ENCODE measurements at places on chromosomes 12 and 14.
A peak's percentile ranks its signal among the peaks of the same experiment; 100 is the strongest.

GRCh38 chr12:80205960-80206359 is 106.6 kb downstream of the OTOGL start:
- DNase-seq: no peak

- DNase-seq: no peak
Observed at GRCh38 chr12:65885312-65885711, 61.0 kb downstream of the HMGA2 start.

DNA sequence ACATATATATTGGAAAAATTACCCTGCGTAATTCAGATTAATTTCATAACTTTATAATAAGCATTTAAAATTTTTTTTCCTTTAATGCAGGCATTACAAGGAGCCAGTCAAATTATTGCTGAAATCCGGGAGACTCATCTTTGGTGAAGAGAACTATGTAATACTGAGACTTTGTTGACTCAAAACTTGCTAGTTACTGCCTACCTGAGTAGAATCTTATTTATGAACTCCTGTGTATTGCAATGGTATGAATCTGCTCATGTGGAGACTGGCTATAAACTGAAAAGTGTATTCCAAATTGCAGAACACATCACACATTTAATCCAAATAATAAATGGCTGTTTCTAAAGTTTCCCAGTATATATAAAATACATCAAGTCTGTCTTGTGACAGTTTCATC is 12.4 kb downstream of the YARS2 start:
- no peak for DNase-seq

GRCh38 chr12:132117558-132117875 is 26.6 kb downstream of the DDX51 start:
- DNase-seq: no peak

- DNase-seq: no peak
Observed at GRCh38 chr12:59329462-59329861, 266.4 kb upstream of the SLC16A7 start.

DNA sequence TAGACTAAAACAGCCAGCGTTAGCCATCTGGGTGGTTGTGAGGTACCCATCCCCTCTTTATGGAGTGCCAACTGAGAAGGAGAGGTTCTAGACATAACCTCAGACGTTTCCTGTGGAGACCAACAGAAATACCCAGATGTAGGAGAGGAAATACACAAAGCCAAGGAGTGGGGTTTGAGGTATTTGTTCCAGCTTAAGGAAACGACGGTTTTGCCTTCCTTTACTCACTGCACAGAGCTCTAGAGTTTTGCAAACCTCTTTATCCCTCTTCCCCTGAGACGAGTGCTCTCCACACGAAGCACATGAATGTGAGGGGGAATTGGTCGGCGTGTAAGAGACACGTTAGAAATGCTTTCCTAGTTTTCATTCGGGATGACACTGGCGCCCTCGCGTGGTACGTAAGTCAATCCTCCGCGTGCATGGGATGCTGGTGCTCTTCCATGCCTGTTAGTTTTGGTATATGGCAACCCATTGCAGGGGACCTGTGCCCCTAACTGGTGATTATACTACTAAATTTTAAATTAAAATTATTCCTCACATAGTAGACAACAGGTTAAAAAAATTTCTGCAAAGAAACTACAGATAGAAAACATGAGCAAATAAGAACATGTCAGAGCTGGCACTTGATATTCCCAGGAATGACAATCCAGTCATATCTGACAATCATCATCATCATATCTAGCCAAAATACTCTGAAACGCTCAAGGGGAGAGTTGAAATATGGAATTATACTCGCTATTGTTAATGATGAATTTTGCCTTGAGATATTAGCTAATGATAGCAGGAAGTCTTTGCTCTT is 121.7 kb downstream of the PPM1H start:
- peak; percentile 65 for DNase-seq

DNA sequence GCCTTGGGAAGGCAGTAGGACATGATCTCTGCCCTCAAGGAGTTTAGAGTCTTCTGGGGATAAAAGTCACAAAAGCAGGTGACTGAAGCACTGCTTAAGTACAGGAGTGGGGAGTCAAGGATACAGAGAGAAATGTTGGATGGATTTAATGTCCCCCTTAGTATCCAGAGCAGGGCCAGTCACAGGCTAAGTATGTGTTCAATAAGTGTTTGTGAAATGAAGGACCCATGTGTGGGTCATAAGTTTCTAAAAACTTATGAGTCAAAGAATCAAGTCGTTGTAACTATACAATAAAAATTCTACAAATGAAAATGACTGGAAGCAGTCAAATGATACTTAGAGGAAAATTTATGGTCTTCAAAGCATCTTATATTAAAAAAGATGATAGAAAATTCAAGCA is 25.1 kb downstream of the KRT80 start:
- no peak for DNase-seq

DNA sequence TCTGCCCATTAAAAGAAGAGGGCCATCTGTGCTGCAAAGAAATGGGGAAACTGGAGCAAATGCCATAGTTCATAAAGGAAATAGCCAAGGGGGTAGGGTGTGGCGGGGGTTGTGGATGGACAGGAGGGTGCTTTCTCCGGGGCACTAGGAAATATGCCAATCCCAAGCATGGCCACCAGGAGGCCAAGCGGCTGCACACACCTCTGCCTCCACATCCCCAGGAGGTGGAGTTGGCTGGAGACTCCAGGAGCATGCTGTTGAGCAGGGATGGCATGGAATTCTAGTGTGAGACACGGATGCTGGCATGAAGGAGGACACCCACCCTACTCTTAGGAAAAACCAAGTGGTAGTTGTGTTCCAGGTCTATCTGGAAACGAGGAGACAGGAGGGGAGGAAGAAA is 25.2 kb downstream of the NID2 start:
- peak; percentile 70 for DNase-seq

DNA sequence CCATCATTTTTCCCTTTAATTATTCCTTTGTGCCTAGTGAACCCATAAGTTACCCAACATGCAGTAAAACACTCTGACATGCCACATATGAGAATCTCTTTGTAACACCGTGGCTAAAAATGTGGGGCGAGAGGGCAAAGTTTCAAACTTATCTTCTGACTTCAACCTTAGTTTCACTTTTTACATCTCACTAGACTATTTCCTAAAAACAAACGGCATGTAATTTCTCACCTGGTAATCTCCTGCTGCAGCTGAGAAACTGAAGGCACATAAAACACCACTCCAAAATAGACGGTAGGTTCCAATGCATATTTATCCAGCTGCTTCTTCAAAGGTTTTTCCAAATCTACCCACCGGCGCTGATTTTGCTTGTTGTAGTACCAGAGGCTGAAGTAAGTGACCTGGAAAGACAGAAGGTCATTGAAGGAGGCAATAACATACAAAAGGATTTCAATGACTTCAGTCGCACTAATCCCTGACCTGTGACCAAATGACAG is 37.9 kb downstream of the PTPN21 start:
- DNase-seq: peak; percentile 85

- no peak for DNase-seq
Observed at GRCh38 chr12:16331998-16332397, 15.4 kb upstream of the MGST1 start.

- DNase-seq: peak; percentile 59
Observed at GRCh38 chr14:70555890-70556289, 21.1 kb upstream of the ADAM20 start.

DNA sequence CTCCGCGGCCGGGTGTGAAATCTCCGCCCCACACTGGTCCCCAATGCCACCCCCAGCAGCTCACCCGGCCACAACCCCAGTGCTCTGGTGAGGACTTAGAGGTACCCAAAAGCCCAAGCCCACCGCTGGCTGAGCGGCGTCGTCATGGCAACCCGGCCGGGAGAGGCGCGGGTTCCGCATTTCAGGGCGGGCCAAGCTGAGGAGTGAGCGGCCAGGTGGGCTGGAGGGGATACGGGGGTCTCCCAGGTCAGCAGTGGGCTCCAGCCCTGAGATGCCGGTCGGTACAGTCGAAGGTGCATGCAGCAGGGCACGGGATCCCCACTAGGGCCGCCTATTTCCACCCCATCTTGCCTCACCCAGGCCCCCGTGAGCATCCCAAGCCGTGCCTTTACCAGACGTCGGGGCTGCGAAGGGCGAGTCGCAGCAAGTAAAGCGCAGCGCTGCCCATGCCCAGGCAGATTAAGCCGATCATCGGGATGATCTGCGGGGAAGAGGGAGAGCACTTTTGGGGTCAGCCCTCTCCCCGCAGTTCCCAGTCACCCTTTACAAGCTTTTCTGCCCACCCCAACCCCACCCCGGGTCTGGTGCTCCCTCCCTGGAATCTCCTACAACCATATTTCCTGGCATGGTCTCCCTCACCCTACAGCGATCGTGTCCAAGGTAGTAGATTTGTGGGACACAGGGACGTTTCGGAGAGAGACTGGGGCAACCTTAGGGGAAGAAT is 6.9 kb downstream of the SHMT2 start:
- no peak for DNase-seq

DNA sequence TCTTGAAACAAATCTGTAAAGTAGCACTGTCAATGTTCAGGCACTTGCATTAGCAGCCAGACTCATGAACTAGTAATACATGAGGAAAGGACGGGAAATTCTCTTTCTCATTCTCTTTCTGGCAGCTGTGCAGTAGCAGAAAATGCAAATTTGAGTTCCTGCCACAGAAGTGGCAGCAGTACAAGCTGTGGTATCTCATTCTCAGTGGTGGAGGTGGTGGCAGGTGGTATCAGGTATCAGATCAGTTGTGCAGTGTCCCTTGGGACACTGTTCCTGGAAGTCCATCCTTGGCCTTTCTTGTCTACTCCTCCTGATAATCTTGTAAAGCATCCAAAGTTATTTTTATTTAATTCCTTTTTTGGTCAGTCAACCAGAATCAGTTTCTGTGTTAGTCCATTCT is 103.0 kb downstream of the C12orf42 start:
- DNase-seq: no peak

GRCh38 chr14:95248432-95248831 is 71.3 kb downstream of the CLMN start:
- DNase-seq: peak; percentile 44

DNA sequence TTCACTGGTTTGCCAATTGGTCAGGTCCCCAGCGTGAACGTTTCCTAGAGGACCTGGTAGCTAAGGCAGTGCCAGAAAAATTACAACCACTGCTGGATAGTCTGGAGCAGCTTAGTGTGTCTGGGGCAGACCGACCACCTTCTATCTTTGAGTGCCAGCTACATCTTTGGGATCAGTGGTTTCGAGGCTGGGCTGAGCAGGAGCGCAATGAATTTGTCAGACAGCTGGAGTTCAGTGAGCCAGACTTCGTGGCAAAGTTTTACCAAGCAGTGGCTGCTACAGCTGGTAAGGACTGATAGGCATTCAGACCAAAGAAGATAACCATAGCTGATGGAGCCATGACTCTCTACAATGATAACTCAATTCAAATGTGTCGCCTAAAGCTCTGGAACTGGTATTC is 2.5 kb downstream of the C14orf119 start:
- no peak for DNase-seq

DNA sequence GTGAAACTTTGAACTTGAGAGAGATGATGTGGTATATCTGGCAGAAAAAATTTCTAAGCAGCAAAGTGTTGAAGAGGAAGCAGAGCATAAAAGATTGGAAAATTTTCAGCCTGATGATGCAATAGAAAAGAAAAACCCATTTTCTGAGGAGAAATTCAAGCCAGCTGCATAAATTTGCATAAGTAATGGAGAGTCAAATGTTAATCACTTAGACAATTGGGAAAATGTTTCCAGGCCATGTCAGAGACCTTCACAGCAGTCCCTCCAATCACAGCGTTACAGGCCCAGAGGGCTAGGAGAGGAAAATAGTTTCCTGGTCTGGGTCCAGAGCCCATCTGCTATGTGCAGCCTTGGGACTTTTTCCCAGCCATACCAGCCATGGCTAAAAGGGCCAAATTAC is 469.0 kb upstream of the FOXG1 start:
- no peak for DNase-seq

DNA sequence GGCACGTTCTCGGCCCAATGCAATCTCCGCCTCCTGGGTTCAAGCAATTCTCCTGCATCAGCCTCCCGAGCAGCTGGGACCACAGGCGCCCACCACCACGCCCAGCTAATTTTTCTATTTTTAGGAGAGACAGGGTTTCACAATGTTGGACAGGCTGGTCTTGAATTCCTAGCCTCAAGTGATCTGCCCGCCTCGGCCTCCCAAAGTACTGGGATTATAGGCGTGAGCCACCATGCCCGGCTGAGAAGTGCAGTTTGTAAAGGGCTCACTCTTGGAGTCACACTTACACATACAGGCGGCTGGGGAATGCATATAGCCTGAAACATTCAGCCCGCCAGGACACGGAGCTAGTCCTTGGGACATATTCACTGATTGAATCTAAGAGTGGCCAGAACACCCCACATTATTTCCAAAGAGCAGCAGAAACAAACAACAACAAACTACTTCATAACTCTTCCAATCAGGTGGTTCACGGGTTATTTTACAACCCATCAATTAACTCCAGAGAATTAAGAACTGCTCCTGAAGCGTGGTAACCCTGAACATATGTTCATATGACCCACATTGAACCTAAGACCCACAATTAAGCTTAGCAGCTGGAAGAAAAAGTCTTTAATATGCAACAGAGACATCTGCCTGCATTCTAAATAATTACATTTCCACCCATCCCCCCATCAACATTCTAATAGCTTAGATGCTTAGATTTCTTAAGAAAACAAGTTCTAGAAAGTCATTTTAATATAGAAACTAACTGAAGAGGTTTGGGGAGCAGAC is 49.2 kb downstream of the SSH1 start:
- no peak for DNase-seq

DNA sequence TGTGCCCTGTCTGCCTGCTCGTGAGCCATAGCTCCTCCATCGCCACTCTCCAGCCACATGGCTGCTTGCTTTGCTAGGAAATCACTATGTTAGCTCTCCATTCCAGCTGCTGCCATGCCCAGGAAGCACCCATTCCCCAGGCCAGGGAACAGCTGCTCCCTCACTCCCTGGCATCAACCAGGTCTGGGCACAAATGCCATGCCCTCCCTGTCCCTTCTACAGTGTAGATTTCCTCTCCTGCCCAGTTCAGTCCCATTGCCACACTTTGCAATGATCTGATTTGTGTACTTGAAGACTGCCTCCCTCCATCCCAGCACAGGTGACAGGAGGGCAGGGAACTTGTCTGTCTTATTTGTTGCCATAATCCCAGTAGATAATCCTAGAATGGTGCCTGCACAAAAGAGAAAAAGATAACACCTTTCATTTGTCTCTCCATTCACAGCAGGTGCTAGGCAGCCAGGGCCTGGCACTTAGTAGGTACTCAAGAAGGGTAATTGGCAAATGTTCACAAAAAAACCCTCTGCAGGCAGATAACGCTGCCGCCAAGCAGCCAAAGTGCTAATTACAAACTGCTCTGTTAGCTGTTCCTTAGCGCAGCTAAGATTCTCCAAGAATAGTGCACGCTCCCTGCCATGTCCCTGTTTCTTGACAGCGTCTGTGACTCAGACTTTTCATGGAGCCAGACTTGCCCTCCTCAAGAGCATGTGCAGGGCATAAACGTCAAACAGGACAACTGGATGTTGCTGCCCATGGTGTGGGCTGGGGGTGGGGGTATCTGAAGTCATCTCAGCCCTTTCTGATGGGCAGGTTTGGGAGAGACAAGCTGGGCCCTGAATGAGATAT is 69.1 kb downstream of the ARL6IP4 start:
- no peak for DNase-seq

GRCh38 chr12:12776261-12776660 is 9.2 kb upstream of the APOLD1 start:
- peak; percentile 86 for DNase-seq
